Tibial nerve (tissue), 4 donors: ENCODE measurements at places on chromosomes 3 and 15.

GRCh38 chr3:184496933-184497332 lies 64.7 kb upstream of the EPHB3 start:
- DNase-seq = no peak

- no peak for DNase-seq
Observed at GRCh38 chr3:133514418-133514817, 59.1 kb upstream of the CDV3 start.

DNA sequence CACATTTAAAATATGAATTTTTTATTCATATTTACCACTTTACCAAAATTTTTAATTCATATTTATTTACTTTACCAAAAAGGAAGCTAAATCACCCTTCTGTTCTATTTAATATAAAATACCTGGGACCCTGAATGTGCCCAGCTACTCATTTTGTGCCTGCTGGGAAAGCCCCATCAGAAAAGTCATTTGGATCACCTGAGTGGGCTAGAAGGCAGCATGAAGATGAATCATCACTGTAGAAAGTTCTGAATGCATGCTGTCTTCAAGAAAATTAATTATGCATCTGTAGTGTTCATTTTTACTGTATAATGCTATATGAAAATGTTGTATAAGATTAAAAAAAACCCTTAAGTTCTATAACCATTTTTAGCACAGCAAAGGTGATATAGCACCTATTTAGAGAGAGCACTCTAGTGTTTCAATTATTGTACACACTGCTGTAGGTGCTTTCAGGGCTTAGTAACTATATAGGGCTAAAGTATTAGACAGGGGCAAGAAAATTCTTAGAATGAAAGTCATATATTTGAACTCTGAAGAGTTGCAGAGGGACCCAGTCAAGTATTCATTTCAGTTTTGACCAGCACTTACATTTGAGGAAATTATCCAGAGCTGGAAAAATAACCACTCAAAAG lies 175.1 kb downstream of the NFKBIZ start:
- DNase-seq = no peak

GRCh38 chr3:134090031-134090430 lies 60.3 kb upstream of the SLCO2A1 start:
- no peak for DNase-seq

- no peak for DNase-seq
Observed at GRCh38 chr3:155747946-155748290, 3.0 kb upstream of the PLCH1 start.

GRCh38 chr3:194604837-194605236 lies 28.4 kb downstream of the TMEM44 start:
- DNase-seq = no peak

- DNase-seq = no peak
Observed at GRCh38 chr3:188553569-188553968, 399.6 kb downstream of the LPP start.

- peak; percentile 89 for DNase-seq
Observed at GRCh38 chr3:124565013-124565412, 165.2 kb upstream of the UMPS start.

- no peak for DNase-seq
Observed at GRCh38 chr3:189830401-189830800, 199.2 kb downstream of the TP63 start.

GRCh38 chr3:120767106-120767505 lies 24.6 kb downstream of the GTF2E1 start:
- DNase-seq = no peak

GRCh38 chr15:68493629-68494028 lies 61.7 kb upstream of the ITGA11 start:
- DNase-seq = no peak

- peak; percentile 44 for DNase-seq
Observed at GRCh38 chr3:72957297-72957696, 39.3 kb upstream of the PPP4R2 start.

- peak; percentile 16 for DNase-seq
Observed at GRCh38 chr3:18747383-18747782, 322.2 kb upstream of the SATB1 start.

DNA sequence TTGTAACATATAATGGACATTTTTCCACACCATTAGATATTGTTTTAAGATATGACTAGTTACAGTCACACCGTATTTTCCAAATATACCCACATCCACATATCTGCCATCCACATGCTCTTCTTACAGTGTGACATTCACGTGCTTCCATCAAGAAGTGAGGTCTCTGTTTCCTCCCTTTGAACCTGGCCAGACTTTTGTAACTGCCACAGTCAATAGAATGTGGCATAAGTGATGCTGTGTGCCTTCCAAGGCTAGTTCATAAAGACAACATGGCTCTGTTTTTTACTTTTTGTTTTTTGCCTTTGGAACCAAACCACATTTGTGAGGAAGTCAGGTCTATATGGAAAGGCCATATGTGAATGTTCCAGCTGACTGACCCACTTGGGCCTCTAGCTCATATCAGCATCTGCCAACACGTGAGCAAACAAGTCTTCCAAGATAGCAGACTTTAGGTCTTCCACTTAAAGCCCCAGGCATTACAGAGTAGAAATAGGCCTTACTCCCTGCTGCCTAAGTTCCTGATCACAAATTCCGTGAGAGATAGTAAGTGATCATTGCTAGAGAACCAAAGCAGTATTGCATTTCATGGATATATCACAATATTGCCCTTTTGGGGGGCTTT lies 27.1 kb downstream of the EIF1B start:
- DNase-seq = no peak

- DNase-seq = no peak
Observed at GRCh38 chr3:99066863-99067262, 165.4 kb upstream of the DCBLD2 start.

DNA sequence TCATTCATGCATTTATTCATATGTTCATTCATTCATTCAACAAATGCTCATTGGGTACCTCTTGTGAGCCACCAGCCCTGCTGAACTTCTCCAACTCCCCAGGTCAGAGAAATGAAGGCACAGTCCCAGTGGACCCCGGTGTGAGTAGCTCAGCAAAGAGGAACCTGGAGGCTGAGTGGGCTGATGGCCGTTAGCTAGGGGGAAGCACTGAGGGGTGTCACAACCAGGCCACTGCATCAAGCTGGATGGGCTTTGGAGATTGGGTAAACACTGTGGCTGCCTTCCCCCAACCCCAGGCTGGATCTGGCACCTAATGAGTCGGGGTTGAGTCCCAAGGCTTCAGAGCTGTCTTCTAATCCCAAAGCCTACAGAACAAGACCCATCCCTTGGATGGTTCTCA lies 12.1 kb upstream of the ALAS1 start:
- no peak for DNase-seq

- no peak for DNase-seq
Observed at GRCh38 chr3:23667536-23668429, 138.0 kb upstream of the UBE2E1 start.

GRCh38 chr3:9213019-9213634 lies 36.3 kb downstream of the SRGAP3 start:
- DNase-seq = no peak

DNA sequence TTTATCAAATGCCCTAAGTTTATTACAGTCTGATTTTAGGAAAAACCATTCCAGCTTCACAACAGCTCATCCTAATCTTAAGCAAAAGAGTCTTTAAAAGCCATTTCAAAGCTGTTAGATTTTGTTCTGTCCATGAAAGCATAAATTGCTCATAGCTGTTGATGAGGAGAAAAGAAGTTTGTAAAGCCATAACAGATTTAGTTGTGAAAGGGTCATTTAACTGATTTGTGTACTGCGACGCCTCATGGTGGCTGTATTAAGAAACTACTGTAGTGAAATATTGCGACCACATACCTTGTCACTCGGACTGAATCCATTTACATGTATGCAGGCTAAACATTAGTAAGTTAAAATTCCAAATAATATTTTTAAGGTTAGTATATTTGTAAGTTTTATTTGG lies 20.9 kb downstream of the BBX start:
- no peak for DNase-seq

- DNase-seq = no peak
Observed at GRCh38 chr15:40873694-40874561, at the start of gene RHOV. Gene RHOV (minus strand): TSS chr15:40874234. CDS start chr15:40874139, 95 bp downstream.

- DNase-seq = no peak
Observed at GRCh38 chr3:182490596-182491491, 302.5 kb upstream of the ATP11B start.

- no peak for DNase-seq
Observed at GRCh38 chr3:16335772-16336645, 71.0 kb downstream of the OXNAD1 start.

GRCh38 chr3:94070341-94070911 lies 7.6 kb downstream of the NSUN3 start:
- DNase-seq = no peak

GRCh38 chr15:92886815-92887214 lies 13.3 kb upstream of the CHD2 start:
- no peak for DNase-seq

GRCh38 chr15:70356919-70357318 lies 259.2 kb upstream of the TLE3 start:
- no peak for DNase-seq

- no peak for DNase-seq
Observed at GRCh38 chr3:17730318-17730967, 12.0 kb downstream of the TBC1D5 start.

- DNase-seq = no peak
Observed at GRCh38 chr15:42608110-42608531, 32.7 kb downstream of the STARD9 start.

DNA sequence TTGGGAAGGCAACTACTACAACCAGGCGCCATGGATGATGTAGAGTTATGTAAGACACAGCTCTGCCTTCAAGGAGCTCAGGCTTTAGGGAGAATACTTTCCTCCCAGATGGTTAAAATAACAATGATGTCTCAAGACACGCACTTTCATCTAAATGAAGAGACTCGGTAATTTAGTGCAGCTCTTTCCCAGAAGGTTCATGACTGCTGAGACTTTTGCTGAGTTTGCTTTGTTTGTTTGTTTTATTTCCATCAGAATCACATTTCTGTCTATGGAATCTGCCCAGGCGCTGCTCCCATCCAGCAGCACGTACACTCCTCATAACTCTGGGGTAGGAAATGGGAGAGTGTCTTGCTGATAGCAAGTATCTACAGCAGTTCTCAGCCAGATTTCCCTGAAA lies 33.9 kb upstream of the MEX3B start:
- DNase-seq = no peak

DNA sequence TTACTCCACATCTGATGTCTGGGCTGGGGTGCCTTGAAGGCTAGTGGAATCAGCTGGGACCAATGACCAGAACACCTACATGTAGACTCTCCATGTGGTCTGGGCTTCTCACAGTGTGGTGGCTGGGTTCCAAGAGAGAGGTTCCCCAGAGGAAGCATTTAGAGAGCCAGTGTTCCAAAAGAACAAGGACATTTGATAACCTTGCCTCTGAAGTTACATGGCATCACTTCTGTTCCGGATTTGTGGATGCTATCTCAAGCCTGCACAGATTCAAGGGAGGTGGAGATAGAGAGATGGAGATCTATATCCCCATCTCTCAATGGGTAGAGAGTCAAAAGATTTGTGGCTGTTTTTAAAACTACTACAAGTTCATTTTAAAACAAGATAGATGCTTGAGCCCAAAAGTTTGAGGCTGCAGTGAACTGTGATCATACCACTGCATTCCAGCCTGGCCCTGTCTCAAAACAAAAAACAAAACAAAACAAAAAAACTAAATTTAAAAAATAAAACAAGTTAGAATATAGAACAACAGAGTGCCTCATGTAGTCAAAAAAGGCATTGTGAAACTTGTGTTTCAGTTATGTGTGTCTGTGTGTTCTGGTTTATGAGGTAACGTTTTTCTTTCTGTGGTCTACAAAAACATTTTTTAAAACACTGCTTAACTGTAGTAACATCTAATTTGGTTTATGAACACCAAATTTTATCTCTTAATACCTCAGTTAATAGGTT lies 44.8 kb downstream of the PDE8A start:
- DNase-seq = no peak

- no peak for DNase-seq
Observed at GRCh38 chr3:33839283-33839682, 40.9 kb downstream of the PDCD6IP start.

- no peak for DNase-seq
Observed at GRCh38 chr3:153028381-153028780, 133.6 kb upstream of the RAP2B start.

- DNase-seq = no peak
Observed at GRCh38 chr3:194339840-194340239, 11.3 kb downstream of the CPN2 start.

DNA sequence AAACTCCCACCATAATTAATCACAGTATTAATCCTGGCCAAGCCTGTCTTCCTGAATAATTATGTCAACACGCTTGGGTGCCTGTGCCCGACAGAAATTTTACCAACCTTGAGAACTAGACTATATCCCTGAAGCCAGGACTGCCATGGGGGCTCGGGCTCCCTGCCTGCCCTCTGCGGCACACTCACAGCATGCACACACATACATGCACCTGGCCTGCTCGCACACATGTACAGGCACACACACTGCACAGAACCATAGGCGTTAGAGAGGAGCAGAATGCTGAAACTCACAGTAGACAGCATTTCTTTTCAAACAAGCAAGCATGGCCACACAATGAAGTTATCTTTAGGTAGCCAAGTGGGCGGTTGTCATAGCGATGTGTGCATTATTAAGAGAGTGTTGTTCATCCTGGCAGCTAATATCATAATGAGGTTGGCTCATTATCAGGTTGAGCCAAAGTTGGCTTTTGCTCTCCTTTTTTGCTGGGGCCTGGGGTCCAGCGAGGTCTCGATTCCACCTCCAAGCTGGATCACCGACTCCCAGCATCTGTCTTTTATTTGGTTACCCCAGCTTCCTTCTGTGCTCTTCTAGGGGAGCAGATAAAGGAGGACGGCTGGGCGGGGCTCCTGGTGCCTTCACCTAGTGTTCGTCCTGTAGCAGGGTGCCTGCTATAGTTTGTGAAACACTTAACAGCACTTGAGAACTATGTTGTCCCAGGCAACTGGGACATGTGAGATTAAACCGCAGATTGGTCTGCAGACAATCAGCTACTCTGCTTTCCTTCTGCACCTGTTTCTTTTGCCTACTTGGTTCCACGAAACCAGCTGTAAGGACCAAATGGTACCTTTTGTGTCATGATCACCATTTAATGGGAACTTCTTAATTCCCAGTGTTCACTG lies 91.4 kb downstream of the ZNF621 start:
- no peak for DNase-seq

DNA sequence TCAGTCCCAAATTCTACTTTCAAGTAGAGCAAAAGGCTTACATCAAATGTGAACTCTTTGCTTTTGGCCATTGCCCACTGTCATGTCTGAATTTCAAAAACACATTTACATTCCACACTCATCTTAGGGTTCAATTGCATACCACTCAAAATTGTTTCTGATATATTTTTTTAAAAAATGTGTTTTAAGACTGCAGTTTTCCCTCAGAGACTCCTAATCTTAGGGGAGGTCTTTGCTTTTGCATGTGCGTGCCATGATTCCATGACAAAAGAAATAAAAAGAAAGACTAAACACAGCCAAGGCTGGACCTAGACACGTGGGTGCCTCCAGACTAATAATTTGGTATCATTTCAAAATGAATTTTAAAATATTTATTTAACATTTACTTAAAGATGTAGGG lies 396.8 kb upstream of the RASGRP1 start:
- DNase-seq = no peak

- DNase-seq = peak; percentile 35
Observed at GRCh38 chr3:114627770-114628169, 333.9 kb downstream of the TIGIT start.

DNA sequence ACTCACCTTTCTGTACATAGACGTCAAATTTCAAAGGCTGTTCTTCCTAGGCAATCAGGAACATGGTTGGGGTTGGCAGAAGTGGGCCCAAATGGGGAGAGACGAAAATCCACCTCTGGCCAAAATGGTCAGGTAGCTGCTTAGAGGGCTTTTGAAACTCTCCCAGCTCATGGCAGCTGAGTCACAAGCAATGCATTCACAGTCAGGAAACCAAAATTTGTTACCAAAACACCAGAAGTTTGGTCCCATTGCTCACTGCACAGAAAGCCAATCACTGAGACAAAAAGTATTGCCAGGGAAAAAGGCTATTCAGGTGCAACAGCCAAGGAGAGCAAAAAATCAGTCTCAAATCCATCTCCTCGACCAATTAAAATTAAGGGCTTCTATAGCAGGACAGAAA lies 539.6 kb upstream of the CCDC54 start:
- DNase-seq = no peak
